T47D (cell line): ENCODE measurements at places on chromosomes 13 and 19.
A peak's percentile ranks its signal among the peaks of the same experiment; 100 is the strongest.

- DNase-seq = no peak
These were observed 80.8 kb upstream of the ZNF507 start for GRCh38 chr19:32264568-32264967.

GRCh38 chr13:45120967-45121831, 889 bp downstream of the GTF2F2 start:
- DNase-seq = no peak

DNA sequence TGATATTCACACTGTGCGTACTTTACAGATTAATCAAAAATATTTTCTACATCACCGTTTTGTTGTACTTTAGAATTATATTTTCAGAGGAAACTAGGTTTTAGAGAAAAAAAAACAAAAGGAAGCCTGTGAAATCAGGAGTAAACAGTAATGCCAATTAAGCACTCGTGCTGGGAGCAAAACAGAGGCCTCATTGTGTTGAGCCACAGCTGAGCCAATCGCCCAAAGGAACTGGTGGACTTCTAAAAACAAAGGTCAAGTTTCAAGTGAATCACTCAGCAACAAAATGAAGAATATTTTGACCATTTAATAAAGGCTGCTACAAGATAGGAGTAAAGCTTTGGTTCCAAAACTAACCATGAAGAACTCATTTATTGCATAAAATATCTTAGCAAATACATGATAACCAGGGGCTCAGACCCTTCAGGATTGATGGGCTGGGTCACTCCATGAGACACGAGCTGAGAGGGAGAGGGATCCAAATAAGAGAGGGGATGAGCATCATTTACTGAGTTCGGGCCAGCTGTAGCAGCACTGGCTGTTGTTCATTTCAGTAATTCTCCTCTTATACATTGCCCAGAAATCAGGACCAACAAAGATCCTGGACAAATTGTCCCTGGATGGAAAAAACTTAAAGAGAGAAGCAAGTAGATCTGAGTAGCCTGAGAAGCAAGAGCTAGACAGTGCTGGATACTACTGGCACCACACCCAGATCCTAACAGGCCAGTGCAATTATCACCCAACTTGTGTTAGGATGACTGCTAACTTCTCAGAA, 8.3 kb upstream of the NALCN start:
- no peak for DNase-seq

GRCh38 chr13:28718196-28718542, 601 bp downstream of the SLC46A3 start:
- no peak for DNase-seq

DNA sequence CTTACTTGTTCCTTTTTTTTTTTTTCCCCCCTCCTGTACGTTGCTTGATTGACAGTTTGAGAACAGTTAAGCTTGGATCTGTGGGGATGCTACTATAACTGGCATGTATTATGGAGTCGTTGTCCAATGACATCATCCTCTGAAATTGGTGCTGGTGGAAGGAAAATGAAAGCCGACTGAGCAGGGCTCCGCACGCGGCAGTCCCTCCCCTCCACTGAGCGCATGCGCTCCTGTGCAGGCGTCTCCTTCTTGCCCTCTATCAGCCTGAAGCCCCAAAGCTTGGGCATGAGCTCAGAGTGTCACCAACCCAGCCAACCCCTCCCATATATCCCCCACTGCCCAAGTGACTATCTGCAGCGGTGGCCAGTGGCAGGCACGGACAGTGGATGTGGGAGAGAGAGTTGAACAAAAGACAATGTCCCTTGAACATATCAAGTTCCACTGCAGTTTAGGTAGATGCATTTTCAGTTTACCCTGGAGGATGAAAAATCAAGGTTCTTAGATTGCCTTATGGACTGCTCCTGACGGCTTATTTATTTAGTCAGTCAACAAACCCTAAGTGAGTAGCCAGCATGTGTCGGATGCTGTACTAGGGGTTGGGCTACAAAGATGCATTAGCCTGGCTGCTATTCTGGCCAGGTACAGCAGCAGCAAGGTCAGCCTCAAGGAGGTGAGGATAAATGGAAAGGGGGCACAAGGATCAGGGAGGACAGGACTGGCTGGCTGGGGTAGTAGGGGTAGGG, 20.8 kb downstream of the MBNL2 start:
- no peak for DNase-seq

DNA sequence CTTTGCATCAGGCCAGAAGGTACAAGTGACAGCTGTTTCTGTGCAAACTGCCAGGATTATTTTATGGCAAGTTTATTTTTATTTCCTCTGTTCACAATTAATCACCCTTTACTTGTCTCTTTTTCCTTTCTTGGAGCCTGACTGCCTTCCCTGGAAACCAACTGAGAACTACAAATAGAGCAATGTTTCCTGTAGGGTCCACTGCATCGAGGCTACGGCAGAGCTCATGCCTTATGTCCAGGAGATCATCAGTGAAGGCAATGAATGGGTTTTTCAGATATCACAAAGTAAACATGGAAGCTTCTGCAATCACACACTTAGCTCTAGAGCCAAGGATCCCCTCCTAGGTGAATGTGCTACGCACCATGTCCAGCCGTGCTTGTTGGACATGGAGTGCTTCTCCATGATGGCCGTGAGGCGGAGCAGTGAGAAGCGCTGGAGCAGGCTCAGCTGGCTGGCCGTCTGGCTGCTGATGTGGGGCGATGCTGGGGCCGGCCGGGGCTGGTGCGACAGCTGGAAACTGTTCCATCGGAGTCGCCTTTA, 110.9 kb downstream of the KL start:
- DNase-seq = no peak

DNA sequence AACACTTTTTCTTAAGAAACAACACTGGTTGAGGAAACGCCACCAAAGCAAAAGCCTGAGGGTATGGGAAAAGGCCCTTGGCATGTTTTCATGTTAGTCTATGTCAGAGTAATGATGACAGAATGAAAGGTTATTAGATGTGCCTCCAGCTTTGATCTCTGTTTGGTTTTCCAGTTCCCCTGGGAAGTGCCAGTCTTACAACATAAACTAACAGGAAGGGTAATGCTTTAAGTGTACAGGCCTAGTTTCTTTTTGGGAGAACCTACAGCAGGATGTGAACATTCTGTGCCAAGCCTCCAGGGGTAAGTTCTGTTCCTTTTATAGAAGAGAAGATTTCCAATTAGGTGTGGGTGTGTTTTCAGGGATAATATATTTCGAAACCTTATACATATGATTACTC, 121.7 kb downstream of the FNDC3A start:
- peak; percentile 8 for DNase-seq

GRCh38 chr13:110340812-110341444, 33.8 kb downstream of the COL4A2 start:
- DNase-seq = no peak

GRCh38 chr13:87376081-87376480, 295.1 kb upstream of the SLITRK5 start:
- DNase-seq = no peak

GRCh38 chr13:76759877-76760276, 126.3 kb downstream of the KCTD12 start:
- no peak for DNase-seq

DNA sequence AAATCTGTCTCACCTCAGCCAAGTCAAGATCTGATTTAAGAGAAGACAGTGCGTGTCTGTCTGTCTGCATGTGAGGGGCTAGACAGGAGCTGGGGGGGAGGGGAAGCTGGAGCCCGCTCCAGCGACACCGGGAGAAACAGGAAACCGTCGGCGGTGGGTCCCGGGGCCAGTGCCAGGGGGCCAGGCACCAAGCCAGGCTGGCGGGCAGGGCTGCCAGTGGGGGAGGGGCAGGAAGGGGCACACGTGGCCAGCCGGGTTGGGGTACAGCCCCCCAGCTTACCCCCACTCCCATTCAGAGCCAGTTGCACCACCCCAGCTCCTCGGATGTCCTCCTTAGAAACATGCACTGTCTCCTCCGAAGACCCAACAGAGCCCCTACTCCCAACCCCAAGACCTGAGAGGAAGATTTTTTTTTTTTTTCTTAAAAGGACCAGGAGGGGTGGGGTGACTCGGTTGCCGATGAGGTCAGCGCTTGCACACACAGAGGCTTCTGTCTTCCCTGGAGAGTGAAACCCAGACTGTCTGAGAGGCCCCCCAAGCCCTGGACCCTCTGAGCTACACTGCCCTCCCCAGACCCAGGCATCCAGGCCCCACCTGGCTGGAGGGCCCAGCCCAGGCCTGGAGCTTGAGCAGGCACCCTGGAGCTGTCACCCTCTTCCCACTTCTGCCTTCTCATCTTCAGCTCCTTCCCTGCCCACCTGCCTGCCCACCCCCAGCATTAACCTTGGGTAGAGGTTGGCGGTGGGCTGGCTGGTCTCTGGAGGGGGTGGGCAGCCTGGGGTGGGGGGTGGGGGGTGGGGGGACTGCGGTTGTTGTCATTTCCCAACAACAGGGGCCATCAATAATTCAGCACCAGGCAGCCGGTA, 4.0 kb downstream of the ERF start:
- DNase-seq = no peak

DNA sequence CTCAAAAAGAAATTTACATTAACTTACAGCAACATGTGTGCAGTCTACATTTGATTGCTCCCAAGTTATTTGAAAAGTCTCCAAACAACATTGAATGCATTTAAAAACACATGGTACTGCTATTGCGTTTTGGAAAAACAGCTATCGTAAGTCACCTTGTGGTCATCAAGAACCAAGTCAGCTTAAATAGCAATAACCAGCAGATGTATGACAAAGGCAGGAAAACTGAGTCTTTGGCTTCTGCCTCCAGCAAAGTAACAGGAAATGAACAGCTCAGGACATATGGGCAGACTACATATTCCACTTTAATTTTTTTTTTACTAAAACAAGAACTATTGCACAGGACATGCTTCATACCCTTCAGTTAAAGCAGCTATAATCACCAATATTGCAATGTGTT, 580.6 kb upstream of the SPRY2 start:
- DNase-seq = no peak

- no peak for DNase-seq
These were observed 3.5 kb downstream of the C19orf67 start for GRCh38 chr19:14081797-14082674.

- DNase-seq = no peak
These were observed 16.3 kb upstream of the KIR3DL3 start for GRCh38 chr19:54707962-54708361.
